ENCODE measurements at places on chromosomes 12 and 14. TPM values are rescaled to one million over a fixed set of nuclear protein-coding genes. Genes with fewer than 3 reads are reported as not detected.

Gene TSPAN19
- 0.35 TPM for total RNA-seq

Gene LMO3
- not detected for total RNA-seq

Gene PMEL
- total RNA-seq: 1.1 TPM

Gene RBM19
- total RNA-seq: 21.3 TPM

Gene KRT77
- total RNA-seq: not detected

Gene SIX6
- not detected for total RNA-seq

Gene SERPINA9
- not detected for total RNA-seq

Gene AP5M1
- total RNA-seq: 27.9 TPM

Gene NELL2
- total RNA-seq: 0.35 TPM

Gene STAC3
- 0.58 TPM for total RNA-seq

Gene SERPINA4
- total RNA-seq: not detected

Gene COCH
- 1.8 TPM for total RNA-seq

Gene LUM
- total RNA-seq: 0.73 TPM

Gene PRPH
- total RNA-seq: 1.5 TPM

Gene KSR2
- 1.3 TPM for total RNA-seq

Gene OR4E1
- not detected for total RNA-seq

Gene XPOT
- 52.2 TPM for total RNA-seq

Gene ITGA5
- 1,054 TPM for total RNA-seq

Gene SLCO1C1
- not detected for total RNA-seq

Gene CCDC38
- total RNA-seq: not detected

Gene ARMH4
- 6.6 TPM for total RNA-seq

Gene COX6A1
- total RNA-seq: 459 TPM

Gene CPNE6
- total RNA-seq: not detected

Gene VRTN
- total RNA-seq: not detected

Gene HCFC2
- 12.6 TPM for total RNA-seq

Gene FITM1
- not detected for total RNA-seq

Gene PTCSC3
- total RNA-seq: not detected

Gene TROAP
- total RNA-seq: 11.4 TPM

Gene BDKRB2
- total RNA-seq: 4.1 TPM

Gene PLCZ1
- not detected for total RNA-seq

Gene PLEKHG7
- total RNA-seq: not detected

Gene AP4S1
- 3.7 TPM for total RNA-seq

Gene SRRM4
- total RNA-seq: not detected

Data from glomerular endothelial cell (primary cell).